ENCODE measurements at places on chromosomes 12 and 14. TPM values are rescaled to one million over a fixed set of nuclear protein-coding genes. Genes with fewer than 3 reads are reported as not detected.

KRT6A gene
- not detected for total RNA-seq

IRAK3 gene
- 0.09 TPM for total RNA-seq

SENP1 gene
- total RNA-seq, result 30.1 TPM

TAS2R13 gene
- total RNA-seq, result 0.29 TPM

DIO3 gene
- total RNA-seq, result not detected

ANG gene
- total RNA-seq, result 2.4 TPM

VIPAS39 gene
- 30.2 TPM for total RNA-seq

FAM181A gene
- not detected for total RNA-seq

ST8SIA1 gene
- total RNA-seq, result not detected

FAM90A1 gene
- 0.17 TPM for total RNA-seq

KLRG1 gene
- total RNA-seq, result 0.12 TPM

POTEM gene
- 0.57 TPM for total RNA-seq

TRPV4 gene
- total RNA-seq, result 0.65 TPM

CATSPERB gene
- not detected for total RNA-seq

GRCh38 chr14:98348505-98348904 is 923.5 kb downstream of the BCL11B start:
- DNase-seq, result no peak

- DNase-seq, result peak; percentile 93
Measured at GRCh38 chr12:110107369-110108281, 16.5 kb upstream of the IFT81 start.

- DNase-seq, result peak; percentile 62
Measured at GRCh38 chr14:95319312-95320077, at the start of gene CLMN. CLMN (minus strand) TSS chr14:95319908; CDS start chr14:95319792, 116 bp downstream.

- DNase-seq, result peak; percentile 70
Measured at GRCh38 chr12:59067083-59067482, 146.8 kb upstream of the LRIG3 start.

GRCh38 chr12:70576341-70577282 is 60.6 kb downstream of the PTPRB start:
- DNase-seq, result peak; percentile 51

DNA sequence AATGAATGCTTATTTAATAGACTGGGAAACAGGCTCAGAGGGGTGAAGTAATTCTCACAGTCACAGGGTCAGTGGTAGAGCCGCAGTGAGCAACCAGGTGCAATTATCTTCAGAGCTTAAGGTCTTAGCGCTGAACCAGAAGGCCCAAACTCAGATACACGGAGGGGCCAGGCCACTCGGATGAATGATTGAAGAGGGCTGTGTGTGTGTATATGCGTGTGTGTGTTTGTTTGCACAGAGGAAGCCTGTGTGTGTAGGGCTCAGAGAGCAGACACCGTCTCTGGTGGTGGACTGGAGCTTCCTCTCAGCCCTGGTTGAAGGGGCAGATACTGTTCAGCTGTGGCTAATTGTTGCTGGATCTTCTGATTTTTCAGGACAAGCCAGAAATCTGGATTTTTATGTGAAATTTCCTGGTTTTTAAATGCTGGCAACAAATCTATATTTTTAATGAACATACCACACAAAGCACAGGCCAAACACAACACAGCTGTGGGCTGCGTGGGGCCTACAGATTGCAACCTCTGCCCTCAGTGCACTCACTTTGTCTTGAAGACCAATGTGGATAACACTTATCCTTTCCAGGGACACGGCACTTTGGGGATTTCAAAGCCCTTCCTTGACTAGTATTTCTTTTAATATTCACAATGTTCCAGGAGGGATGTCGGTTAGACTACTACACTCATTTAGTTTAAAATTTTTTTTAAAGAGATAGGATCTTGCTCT is 94.5 kb upstream of the NRXN3 start:
- no peak for DNase-seq

DNA sequence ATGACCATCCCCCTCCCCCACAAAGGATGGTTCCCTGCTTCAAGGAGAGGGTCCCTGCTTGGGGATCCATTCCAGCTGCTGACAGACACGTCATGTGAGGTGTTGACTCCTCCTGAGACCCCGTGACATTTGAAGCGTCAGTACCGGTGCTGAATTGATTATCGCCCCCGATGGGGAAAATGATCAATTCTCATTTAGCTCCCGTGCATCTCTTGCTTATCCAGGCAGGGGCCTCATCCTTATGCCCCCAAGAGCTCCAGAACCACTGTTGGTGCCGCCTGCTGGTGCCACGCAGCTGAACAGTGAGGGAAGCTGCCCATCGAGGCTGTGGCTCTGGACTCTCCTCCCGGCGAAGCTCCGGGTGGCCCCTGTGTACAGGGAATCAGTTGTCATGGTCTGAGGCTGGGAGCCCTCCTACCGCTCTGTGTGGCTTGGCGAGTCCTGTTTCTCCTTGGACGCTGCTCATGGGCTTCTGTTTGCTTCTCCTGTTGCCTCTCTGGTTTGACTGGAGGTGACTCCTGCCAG is 4.6 kb downstream of the KIF26A start:
- no peak for DNase-seq

- DNase-seq, result no peak
Measured at GRCh38 chr12:71870416-71870815, 30.9 kb downstream of the TBC1D15 start.

GRCh38 chr12:94147991-94148738 is at the start of gene PLXNC1:
PLXNC1 (plus strand) TSS chr12:94148577; CDS start chr12:94148972, 395 bp downstream.
- DNase-seq, result peak; percentile 65

- DNase-seq, result no peak
Measured at GRCh38 chr14:80358112-80358511, 146.8 kb upstream of the DIO2 start.

- DNase-seq, result no peak
Measured at GRCh38 chr12:2654741-2655140, 140.0 kb upstream of the FKBP4 start.

DNA sequence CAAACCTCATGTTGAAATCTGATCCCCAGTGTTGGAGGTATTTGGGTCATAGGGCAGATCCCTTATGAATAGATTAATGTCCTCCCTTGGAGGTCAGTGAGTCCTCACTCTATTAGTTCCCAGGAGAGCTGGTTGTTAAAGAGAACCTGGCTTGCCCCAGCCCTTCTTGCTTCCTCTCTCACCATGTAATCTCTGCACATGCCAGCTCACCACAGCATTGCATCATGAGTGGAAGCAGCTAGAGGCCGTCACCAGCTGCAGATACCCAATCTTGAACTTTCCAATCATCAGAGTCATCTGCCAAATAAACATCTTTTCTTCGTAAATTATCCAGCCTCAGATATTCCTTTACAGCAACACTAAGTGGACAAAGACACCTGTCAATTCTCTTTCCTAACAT is 161.8 kb upstream of the IGF1 start:
- DNase-seq, result peak; percentile 14

- peak; percentile 67 for DNase-seq
Measured at GRCh38 chr14:103107941-103108748, 13.6 kb downstream of the EXOC3L4 start.

DNA sequence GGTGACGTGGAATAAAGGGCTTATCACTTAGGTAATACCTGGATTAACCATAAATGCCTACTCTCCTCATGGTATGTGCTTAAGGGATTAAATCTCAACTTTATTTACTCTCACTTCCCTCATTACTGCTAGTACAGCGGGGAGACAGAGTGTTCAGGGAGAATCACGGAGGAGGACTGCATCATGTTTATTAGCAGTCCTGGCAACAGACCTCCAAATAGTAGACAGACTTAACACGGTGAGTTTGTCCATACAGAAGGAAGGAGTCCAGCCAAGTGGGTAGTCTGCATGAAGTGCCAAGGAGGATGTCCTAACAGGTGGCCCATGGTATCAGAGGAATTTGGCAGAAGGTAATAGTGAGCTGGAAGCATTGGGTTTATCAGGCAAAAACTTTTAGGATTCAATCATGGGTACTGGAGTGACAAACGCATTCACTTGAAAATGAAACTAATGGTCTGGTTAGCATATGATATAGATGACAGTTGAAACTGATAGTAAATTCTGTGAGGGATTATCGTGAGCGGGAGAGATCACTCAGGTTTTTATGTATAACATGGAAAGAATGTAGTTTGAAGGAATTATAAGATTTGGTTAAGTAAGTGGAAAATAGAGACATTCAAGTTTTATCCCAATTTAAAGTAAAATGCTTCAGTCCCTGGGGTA is 471.8 kb downstream of the TMEM117 start:
- no peak for DNase-seq

GRCh38 chr12:57896115-57896433 is 45.3 kb upstream of the ATP23 start:
- DNase-seq, result no peak

DNA sequence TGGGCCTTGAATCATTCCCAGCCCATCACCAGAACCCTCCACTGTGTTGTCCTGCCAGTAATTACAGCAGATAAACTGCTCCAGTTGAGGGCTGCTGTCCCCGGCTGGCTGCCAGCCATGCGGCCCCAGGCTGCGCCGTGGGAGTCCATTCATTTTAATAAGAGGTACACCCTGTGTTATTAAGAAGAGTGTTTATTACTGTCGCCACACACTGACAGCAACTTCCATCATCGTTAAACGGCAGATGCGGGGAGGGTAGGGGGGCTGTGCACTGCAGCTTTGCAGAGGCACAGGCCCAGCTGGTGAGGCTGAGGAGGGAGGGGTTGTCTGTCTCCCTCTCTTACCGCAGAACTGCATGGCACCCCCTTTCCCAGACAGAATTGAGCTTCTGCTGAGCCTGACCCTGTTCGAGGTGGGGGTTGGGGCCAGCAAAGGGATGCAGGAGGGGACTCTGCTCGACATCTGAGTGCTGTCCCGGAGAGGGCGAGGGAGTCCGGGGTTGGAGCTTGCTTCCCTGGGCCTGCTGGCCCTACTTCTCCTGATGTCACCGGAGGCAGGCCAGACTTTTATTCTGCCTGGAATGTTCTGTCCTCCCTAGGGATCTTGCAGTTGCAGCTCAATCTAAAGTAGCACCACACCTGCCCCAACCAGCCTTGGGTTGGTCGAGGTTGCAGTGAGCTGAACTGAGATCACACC is 33.8 kb upstream of the GPATCH2L start:
- DNase-seq, result no peak

- peak; percentile 17 for DNase-seq
Measured at GRCh38 chr14:66111891-66112290, 374.3 kb upstream of the CCDC196 start.

- DNase-seq, result no peak
Measured at GRCh38 chr12:7072035-7072434, 11.5 kb downstream of the C1S start.

- peak; percentile 67 for DNase-seq
Measured at GRCh38 chr12:10304161-10304574, 3.5 kb upstream of the KLRD1 start.

DNA sequence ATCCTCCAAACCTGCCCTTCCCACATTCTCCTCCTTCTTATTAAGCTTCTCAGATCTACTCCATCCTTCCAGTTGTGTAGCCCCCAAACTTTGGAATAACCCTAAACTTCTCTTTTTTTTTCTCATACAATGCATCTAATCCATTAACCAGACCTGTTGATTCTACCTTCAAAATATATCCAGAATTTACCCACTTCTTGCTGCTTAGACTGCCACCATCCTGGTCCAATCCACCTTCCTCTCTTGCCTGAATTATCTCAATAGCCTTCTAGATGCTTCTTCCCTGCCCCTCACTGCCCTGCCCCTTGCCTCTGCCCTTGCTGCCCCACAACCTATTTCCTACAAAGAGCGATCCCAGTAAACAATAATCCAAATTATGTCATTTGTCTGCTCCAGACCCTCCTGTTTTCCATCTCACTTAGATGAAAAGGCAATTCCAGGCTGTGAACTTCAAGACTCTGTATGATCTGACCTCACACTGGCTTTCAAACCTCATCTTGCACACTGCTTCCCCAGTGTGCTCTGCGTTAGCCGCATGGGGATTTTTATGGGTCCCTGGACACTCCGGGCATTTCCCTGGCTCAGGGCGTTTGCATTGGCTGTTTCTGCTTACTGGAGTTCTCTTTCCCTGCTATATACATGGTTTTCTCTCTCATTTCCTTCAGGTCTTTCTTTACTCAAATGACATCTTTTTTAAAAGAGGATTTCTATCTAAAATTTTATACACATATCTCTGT is 42.6 kb upstream of the HIF1A start:
- DNase-seq, result peak; percentile 57

GRCh38 chr12:74671421-74671820 is 133.8 kb downstream of the ATXN7L3B start:
- no peak for DNase-seq

DNA sequence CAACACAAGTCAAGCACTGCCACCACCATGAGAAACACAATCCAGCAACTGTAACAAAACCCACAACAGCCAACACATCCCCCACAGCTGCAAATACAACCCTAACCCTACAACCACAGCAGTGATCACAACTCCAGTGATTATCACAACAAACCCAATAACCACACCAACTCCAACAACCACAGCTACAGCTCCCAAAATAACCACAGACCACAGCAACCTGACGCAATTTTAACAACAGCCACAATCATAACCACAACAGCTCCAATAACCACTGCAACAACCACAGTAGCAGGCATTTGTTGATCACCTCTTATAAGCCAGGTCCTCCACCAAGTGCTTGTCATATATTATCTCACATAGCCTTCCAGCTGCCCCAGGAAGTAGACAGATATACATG is 42.2 kb upstream of the FAM181A start:
- DNase-seq, result no peak

- no peak for DNase-seq
Measured at GRCh38 chr12:117284140-117284539, 77.3 kb downstream of the NOS1 start.

- DNase-seq, result no peak
Measured at GRCh38 chr14:91968280-91968679, 20.8 kb upstream of the FBLN5 start.

GRCh38 chr14:80956922-80957321 is 1.5 kb downstream of the TSHR start:
- DNase-seq, result no peak

- peak; percentile 77 for DNase-seq
Measured at GRCh38 chr14:91418387-91419043, 895 bp upstream of the CCDC88C start.

Data from Daoy (cell line).